ENCODE measurements at places on chromosomes 7 and 10. TPM values are rescaled to one million over a fixed set of nuclear protein-coding genes. Genes with fewer than 3 reads are reported as not detected.

UFSP1 gene
- 3.7 TPM for total RNA-seq

GNAT3 gene
- not detected for total RNA-seq

SHH gene
- total RNA-seq: 0.08 TPM

- peak; percentile 71 for DNase-seq
- H3K27me3 ChIP-seq: peaks cover 50% of the 10 kb centered on the region
- peak overlapping the region; percentile 49 for H3K4me3 ChIP-seq
- H3K4me1 ChIP-seq: peaks cover 35% of the 10 kb centered on the region
- H3K27ac ChIP-seq: peak overlapping the region; percentile 24
Observed at GRCh38 chr7:45923290-45923689, 2.2 kb upstream of the IGFBP3 start.
